ENCODE measurements at places on chromosomes 16 and 17.

GRCh38 chr16:67246756-67247191 lies 507 bp downstream of the FHOD1 start:
- no peak for DNase-seq

DNA sequence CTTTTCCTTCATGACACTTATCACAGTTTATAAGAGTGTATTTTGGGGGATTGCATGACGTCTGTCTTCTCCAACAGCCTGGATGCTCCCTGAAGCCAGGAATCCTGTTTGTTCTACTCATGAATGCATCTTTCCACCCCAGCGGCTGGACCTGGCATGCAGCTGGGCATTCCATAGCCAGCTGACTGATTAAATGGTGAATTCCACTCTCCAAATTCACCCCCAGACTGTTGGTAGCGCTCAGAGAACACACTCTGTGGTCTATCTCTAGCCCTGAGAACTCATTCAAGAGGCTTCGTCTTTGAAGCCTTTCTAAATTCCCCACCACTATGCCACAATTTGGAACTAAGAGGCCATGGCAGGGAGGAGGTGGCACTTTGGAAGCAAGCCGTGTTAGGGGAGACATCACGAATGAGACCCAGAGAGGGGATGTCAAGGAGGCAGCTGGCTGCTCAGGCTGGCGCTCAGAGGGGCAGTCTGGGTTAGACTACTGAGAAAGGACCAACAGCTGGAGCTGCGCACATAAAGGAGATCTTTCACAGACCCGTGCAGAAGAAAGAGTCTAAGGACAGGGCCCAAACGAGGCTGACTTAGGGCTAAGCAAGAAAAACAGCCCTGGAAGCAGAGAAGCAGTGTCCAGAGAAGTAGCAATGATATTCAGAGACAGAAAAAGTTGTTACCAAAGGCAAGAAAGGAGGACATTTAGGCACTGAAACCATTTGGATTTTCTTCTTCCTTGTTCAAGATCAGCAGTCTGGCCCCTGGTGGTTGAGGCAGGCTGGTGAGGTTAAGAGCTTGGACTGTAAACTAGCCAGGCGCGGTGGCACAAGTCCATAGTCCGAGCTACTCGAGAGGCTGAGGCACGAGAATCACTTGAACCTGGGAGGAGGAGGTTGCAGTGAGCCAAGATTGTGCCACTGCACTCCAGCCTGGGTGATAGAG lies 42.4 kb upstream of the ZNF629 start:
- DNase-seq: no peak

DNA sequence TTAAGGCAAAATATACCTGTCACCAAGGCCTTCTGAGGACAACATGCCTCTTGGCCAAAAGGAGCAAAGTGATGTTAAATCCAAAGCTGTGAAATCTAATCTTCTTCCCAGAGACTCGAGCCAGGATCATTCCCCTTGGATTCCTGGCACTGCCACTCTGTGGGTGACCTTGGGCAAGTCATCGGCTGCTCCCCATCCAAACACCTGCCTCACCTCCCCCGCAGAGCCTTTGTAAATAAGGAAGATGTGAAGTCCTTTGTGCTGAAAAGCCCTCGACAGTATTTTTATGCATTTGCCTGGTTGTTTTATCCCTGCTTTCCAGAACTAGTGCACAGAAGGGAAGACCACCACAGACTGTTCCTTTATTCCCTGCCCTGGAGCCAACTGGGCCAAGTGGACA lies 5.4 kb upstream of the CEP295NL start:
- no peak for DNase-seq

DNA sequence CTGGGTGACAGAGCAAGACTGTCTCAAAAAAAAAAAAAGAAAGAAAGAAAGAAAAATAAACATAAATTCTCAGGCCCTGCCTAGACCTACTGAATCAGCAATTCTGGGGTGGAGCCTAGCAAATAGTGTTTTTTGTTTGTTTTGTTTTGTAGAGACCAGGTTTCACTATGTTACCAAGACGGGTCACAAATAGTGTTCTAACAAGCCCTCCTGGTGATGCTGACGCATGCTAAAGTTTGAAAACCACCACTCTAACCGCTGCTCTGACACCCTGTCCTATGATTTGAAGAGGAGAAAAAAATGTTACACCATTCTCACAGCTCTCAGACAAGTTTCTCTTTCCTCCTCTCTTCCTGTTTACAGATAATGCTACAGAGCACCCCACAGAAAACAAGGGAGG lies 1.5 kb downstream of the MRPL10 start:
- DNase-seq: no peak

GRCh38 chr16:67975321-67976105 lies 4.8 kb downstream of the DPEP3 start:
- DNase-seq: no peak

GRCh38 chr17:78184868-78185267 lies 2.0 kb downstream of the TK1 start:
- no peak for DNase-seq

- peak; percentile 41 for DNase-seq
These were observed 8.0 kb downstream of the ELOB start for GRCh38 chr16:2769100-2769529.

- no peak for DNase-seq
These were observed 6.6 kb downstream of the UBALD1 start for GRCh38 chr16:4607841-4608703.

DNA sequence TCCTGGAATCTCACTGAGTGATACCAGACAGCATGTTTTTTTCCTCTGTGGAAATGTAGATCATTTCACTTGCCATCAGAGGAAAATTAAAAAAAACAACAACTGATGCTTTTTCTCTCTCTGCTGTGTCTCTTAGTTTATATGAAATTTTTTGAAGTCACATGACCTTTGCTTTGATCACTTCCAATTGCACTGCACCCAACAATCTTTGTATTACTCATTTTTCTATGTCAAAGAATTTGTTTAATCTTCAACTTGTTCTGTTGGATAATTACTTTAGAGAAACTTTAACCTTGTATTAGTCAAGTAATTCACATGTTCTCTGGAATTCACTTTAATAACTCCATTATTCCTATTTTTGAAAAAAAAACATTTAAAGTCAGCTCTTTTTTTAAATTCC lies 1452.7 kb upstream of the CDH8 start:
- DNase-seq: no peak

GRCh38 chr17:82272495-82273326 lies 789 bp downstream of the CSNK1D start:
- no peak for DNase-seq

GRCh38 chr17:8408371-8408770 lies 10.7 kb upstream of the RNF222 start:
- no peak for DNase-seq

DNA sequence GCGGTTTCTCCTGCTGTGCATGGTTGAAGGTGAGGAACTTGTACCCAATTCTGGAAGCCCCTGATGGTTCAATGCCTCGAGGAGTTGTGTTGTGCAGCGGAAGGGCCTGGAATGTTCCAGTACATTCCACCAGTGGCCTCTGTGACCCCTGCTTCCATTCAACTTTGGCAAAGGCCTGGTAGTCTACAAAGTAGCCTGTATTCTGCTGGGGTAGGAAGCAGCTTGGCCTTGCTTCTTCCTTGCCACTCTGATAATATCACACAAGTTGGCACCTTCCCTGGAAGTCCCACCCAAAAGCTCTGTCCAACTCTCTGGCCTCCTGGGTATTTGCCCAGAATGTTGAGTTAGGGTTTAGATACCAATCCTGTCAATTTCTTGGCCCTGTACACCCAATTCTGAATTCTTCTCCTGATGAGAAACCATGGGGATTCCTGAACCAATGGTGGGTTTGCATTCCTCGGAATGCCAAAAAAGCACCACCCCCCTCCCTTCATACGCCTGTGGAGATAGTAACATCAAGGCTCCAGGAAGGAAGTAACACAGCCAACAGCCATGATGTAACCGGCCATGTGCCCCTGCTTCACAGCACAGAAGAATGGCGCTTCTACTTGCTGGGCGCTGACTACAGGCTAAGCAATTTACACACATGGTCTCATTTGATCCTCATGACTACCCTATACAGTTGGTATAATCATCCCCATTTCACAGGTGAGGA lies 11.8 kb upstream of the FAM117A start:
- DNase-seq: peak; percentile 49

GRCh38 chr16:11501632-11502031 lies 85.1 kb downstream of the LITAF start:
- DNase-seq: no peak

GRCh38 chr17:67632141-67632540 lies 85.6 kb upstream of the NOL11 start:
- DNase-seq: no peak

GRCh38 chr17:9929871-9930270 lies 24.8 kb upstream of the RCVRN start:
- DNase-seq: peak; percentile 19

DNA sequence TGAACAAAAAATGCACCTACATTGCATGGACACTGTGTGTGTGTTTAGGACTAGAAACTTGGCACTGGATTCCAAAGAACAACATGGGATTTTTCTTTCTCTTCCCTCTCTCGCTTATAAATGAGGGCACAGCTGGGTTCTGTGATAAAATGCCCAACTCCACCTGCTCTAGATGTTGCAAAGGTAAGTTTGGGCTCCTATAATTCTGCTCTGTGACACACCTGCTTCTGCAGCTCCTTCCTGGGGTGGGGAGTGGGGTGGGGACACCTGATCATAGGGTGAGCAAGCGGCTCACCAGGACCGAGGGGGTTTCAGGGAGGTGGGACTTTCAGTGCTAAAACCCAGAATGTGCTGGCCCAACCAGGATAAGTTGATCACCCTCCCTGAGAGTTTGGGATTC lies 104.3 kb downstream of the AXIN2 start:
- DNase-seq: no peak

GRCh38 chr16:24051125-24051524 lies 205.0 kb upstream of the CACNG3 start:
- no peak for DNase-seq

- no peak for DNase-seq
These were observed 979 bp downstream of the ABHD15 start for GRCh38 chr17:29565643-29566472.

GRCh38 chr17:73723317-73723716 lies 79.1 kb upstream of the SDK2 start:
- DNase-seq: no peak

DNA sequence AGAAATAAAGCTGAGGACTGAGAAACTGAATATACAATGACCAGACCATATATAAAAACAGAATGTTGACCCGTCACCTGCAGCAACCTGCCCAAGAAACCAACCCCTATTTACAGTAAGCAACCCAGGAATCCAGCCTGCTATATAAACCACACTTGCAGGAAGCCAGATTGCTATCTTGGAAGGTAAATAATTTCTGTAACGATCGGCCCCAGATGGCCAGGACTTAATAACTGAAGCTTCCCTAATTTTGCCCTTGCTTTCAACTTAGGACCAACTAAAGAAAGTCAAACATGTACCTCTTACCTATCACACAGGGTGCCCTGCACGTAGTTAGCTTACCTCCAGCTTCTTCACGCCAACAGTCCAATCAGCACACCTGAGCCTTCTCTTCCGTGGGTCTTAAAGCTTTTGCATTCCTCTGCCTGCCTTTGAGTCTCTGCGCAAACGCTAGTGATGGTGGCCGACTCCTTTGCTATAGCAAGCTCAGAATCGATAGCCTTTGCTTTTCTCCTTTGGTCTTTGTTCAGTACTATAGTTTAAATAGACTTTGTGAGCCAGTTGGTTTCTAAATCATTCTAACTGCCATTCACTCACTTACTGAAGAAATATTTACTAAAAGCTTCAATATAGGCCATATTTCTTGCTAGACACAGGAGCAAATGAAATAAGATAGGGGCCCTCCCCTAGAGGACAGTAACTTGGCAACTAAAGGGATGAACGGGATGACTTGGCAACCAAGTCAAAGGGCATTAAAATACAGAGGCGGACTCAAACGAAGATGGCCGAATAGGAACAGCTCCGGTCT lies 31.3 kb downstream of the MPHOSPH6 start:
- no peak for DNase-seq

DNA sequence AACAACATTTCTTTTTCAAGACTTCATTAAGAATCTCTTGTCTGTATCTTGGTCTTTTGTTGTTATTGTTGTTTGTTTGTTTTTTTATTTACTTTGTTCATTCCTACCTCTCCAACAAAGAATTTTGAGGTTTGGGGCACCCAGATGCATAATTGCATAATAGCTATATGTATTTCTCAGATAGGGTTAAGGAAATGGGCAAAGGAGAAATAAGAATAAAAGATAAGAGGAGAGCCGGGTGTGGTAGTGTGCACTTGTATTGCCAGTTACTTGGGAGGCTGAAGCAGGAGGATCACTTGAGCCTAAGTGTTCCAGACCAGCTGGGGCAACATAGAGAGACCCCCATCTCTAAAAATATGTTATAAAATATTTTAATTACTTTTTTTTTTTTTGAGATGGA lies 30.5 kb downstream of the CDH1 start:
- DNase-seq: no peak

DNA sequence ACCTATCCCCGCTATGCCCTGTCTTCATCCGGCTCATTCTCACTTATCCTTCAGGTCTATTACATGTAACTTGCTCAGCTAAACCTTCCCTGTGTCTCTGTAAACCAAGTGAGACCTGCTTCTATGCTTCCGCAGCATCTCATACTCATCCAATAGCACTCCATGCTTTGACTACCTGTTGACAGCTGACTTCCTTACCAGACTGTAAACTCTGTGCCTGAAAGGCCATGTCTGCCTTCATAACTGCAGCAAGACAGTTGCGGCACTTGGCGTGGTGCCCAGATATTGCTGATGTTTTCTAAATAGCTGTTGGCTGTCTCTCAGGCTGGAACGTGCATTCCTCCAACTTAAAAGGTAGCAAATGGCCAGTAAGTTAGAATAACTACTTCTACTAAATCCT lies 1.8 kb upstream of the OR1E1 start:
- no peak for DNase-seq

- no peak for DNase-seq
These were observed 39.2 kb downstream of the KSR1 start for GRCh38 chr17:27495460-27495859.

DNA sequence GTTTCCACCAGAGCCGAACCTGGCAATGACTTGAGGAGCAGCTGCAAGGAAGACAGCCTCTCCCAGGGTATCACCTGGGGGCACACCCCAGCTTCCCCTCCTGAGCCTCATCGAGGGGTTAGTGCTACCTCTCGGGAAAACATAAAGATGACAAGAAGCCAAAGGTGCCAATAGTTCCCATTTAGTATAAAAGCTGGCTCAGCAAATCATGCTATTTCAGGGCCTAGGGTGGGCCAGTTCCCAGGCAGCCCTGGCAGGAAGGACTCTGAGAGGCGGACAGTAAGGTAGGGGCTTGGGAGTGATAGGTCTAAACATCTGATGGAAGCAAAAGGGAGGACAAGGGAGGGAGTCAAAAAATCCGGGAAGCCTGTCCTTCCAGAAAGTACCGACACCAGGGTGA lies 46.2 kb downstream of the SOST start:
- DNase-seq: no peak
